ENCODE measurements at places on chromosomes 2 and 18.

- DNase-seq, result no peak
- no peak overlapping the region for H3K4me3 ChIP-seq
- H3K36me3 ChIP-seq, result no peaks in the 10 kb centered on the region
Observed at GRCh38 chr2:134634054-134634753, 84.6 kb downstream of the TMEM163 start.

GRCh38 chr2:180601016-180601415 lies 379.4 kb upstream of the UBE2E3 start:
- no peak overlapping the region for H3K4me3 ChIP-seq
- no peak for DNase-seq
- H3K4me1 ChIP-seq, result no peaks in the 10 kb centered on the region
- H3K36me3 ChIP-seq, result no peaks in the 10 kb centered on the region
- no peak overlapping the region for H3K27ac ChIP-seq
- no peaks in the 10 kb centered on the region for H3K27me3 ChIP-seq

DNA sequence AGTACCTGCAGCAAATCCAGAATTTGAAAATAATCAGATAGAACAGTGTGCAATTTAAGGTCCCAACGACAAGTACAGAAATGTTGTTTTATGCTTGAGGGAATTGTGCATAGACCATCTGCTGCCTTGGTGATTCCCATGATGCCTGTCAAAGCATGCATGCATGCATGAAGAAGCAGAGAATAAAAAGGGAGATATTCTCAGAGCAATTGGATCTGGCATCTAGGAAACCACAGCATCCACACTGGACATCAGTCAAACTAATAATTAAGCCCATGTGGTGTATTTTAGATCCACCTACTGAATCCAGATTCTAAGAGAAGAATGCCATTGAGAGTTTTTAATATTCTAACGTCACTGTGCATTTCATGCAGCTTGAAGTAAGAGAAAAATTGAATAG lies 361.2 kb downstream of the FSIP2 start:
- no peak overlapping the region for H3K27ac ChIP-seq
- H3K4me1 ChIP-seq, result no peaks in the 10 kb centered on the region
- no peak overlapping the region for H3K4me3 ChIP-seq

DNA sequence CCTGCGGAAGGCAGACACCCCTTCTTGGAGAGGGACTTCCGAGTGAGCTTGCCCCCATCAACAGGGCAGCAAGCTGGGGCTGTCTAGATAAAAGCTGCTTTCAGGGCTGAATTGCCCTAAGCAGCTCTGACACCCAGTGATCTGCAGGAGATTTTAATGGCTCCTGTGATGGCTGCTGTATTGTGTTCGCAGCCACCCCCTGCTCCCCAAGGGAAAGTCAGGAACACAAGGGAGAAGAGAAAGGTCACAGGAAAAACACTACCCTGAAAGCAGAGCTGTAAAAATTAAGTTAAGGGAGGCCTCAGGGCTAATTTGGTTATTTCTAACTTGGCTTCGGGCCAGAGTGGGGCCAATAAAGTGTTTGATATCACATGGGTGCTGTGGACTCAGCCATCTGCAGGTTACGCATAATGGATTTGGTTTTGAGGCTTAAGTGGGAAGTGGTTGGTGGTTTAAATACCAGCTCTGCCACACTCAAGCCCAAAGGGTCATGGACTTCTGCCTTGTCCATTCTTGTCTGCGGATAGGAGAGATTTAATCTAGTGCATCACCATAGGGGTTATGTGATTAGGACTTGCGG lies 147.6 kb downstream of the CLIP4 start:
- H3K27me3 ChIP-seq, result no peaks in the 10 kb centered on the region
- no peak for DNase-seq
- H3K36me3 ChIP-seq, result no peaks in the 10 kb centered on the region

DNA sequence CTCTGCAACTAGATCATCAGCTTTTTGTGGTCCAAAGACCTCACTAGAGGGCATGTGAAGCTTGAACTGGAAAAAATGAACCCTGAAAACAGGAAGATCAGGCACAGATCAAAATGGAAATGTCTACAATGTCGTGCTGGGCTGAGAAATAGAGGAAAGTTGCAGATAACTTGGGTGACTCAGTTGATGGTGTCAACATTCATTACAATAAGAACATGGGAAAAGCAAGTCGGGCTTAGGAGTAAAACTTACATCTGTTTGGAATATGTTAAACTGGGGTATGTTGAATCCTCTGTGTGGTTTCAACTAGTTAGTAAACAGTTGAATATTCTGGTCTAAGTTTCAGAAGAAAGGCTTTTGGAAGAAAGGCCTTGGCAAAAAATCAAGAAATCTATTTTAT lies 940.4 kb downstream of the ERBB4 start:
- H3K27ac ChIP-seq, result no peak overlapping the region
- H3K27me3 ChIP-seq, result no peaks in the 10 kb centered on the region
- no peaks in the 10 kb centered on the region for H3K4me1 ChIP-seq
- no peaks in the 10 kb centered on the region for H3K36me3 ChIP-seq
- DNase-seq, result no peak

DNA sequence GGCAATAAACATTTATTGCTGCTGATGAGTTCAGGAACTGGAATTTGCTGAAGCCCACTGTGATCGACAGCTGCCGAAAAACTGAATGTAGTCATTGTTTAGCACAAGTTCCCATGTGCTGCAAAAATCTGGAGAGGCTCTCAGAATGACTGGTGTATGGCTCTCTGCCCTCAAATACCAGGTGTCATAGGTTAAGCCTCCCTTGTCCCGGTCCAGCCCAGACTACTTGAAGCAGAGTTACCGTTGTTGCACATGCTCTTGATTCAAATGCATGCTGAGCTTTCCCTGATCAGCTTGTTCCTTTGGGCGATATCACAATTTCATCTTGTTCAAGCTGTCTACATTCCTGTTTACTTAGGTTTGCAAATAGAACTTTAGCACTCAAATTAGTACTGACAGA lies 625.2 kb downstream of the CPS1 start:
- no peaks in the 10 kb centered on the region for H3K4me1 ChIP-seq
- H3K4me3 ChIP-seq, result no peak overlapping the region
- no peaks in the 10 kb centered on the region for H3K36me3 ChIP-seq
- H3K27ac ChIP-seq, result no peak overlapping the region

GRCh38 chr2:9336241-9336575 lies 87.1 kb downstream of the ITGB1BP1 start:
- peak overlapping the region; percentile 36 for H3K27ac ChIP-seq
- no peaks in the 10 kb centered on the region for H3K27me3 ChIP-seq
- DNase-seq, result no peak
- H3K4me3 ChIP-seq, result no peak overlapping the region
